ENCODE measurements at places on chromosomes 11 and 22. TPM values are rescaled to one million over a fixed set of nuclear protein-coding genes. Genes with fewer than 3 reads are reported as not detected.
A peak's percentile ranks its signal among the peaks of the same experiment; 100 is the strongest.

- peak; percentile 43 for DNase-seq
These were observed 145.9 kb downstream of the CEP164 start for GRCh38 chr11:117473481-117474091.

Gene FREY1
- 0.24 TPM for polyA plus RNA-seq

- DNase-seq: no peak
These were observed 13.5 kb upstream of the OAF start for GRCh38 chr11:120197251-120197891.

DNA sequence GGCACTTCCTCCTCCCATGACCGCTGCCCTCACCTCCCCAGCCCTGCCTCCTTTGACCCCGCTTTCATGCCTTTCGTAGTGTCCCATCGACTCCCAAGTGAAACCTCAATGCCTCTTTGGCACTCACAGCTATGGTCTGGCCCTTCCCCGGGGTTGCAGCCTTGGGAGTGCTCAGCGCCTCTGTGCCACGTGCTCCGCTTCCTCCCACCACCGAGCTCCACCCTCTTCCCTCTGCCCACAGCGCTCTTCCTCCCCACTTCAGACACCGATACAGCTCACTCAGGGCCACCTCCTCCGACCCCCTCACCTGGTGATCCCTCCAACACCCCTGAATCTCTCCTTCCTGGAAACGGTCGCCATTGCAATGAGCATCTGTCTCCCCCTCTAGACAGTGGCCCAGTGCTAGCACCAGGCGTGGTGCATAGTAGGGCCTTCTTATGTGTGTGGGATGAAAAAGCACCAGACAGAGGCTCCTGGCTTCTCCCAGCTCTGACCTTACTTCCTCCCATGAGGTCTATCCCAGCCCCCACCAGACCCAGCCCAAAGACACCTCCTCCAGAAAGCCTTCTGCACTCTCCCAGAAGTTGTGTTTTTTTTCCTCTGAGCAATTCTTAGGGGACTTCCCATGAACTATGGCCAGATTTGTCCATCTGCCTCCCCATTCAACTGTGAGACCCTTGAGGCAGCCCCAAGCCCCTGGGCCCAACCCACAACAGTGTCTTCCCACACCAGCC is 16.4 kb upstream of the SCGB1A1 start:
- DNase-seq: no peak

- DNase-seq: no peak
These were observed 54.0 kb upstream of the SEZ6L start for GRCh38 chr22:26115266-26115665.

DNA sequence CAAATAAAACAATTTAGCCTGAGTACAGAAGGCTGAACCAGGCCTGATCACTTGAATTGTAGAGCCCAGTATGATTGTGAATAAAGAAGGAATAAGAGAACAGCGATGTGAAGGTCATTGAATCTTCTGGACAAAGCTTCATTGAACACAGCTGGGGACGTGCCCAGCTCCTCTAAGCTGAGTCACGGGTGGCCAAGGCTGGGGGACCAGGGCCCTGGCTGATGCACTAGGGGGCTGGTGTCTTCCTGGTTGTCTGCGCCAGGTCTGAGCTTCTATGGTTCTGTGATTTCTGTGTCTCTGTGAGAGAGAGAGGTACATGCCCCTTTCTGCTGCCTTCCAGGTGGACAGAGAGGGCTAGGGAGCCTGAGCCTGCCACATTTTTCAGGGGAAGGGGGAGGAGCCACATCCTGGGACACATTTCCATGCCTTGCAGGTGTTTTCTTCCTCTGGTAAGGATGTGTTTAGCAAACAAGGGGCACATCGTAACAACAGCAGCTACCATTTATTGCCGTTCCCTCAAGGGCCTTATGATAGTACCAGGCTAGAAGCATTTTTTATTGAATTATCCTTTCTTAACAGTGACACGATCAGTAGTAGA is 135.7 kb downstream of the C11orf91 start:
- no peak for DNase-seq

DNA sequence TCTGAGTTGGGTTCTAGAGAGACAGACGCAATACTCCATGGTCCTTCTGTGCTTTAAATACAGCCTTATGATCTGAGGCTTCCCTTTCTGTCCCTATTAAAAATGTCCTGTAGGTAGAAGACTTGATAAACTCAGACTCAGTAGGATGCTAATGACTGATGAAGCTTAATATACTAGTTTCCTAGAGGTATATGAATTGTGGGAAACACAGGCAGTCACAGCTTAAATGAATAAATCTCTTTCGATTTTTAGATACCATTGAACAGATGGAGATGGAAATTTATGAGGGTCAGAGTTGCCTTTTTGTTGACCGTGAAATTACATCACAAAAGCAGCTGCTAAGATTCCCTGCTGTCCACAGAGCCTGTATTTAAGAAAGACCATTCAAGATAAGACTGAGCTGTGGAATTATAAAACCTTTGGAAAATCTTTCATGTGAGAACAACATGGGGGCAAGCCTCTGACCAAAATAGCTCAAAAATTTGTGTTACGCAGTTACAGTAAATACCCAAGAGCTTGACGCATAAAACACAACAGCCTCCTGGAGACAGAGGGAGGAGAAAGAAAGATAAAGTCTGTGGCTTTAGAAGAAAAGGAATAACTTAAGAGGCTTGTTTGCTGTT is 172.3 kb downstream of the AASDHPPT start:
- DNase-seq: no peak

- no peak for DNase-seq
These were observed 1084.9 kb downstream of the BRD1 start for GRCh38 chr22:48742556-48743343.

Gene SEPTIN3
- 0.70 TPM for polyA plus RNA-seq

Gene RAC2
- 211 TPM for polyA plus RNA-seq

Gene ZC3H12C
- 14.0 TPM for polyA plus RNA-seq

Gene LGALS1
- polyA plus RNA-seq: 6,743 TPM

Gene SLC25A17
- 33.8 TPM for polyA plus RNA-seq

- DNase-seq: peak; percentile 82
These were observed 47.2 kb downstream of the PIWIL3 start for GRCh38 chr22:24727218-24727851.

DNA sequence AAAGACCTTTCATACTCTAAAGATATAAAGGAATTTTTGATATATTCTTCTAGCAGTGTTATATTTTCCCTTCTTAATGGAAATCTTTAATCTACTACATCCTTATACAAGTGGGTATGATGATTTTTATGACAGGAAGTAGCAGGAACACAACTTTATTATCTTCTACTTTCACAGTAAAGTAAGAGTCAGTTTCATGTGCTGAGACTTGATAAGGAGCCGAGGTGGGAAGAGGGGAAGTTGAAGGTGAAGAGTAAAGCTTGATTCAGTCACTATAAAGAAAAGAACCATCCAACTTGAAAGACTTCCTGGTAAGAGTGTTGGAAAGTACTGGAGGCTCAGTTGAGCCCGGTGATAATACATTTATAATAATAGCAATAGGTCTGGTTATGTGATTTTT is 82.1 kb upstream of the PTH start:
- DNase-seq: no peak

Gene MMP10
- polyA plus RNA-seq: 9.2 TPM

GRCh38 chr11:126816645-126817044 is 183.9 kb downstream of the KIRREL3 start:
- DNase-seq: no peak

DNA sequence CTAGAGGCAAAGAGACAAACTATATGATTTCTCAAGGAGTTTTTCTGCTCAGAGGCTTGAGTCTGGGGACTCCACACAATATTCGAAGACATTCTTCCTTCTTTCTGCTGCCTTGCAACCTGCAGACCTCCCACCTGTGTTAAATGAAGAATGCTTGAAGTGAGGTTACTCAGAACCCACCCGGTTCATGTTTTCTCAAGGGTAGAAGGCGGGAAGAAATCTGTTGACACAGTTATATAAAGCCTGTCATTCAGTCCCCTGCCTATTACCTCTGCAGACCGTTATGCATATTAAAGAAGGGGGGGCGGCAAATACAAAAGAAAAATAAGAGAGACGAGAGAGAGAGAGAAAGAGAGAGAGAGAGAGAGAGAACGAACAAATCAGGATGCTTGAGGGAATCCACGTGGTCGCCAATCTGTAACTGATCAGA is 2.2 kb upstream of the KMT2A start:
- DNase-seq: no peak

GRCh38 chr11:29231586-29231985 is 785.2 kb downstream of the KCNA4 start:
- no peak for DNase-seq

Gene GLB1L2
- 4.8 TPM for polyA plus RNA-seq

Gene MS4A3
- polyA plus RNA-seq: not detected

- DNase-seq: no peak
These were observed 5.2 kb downstream of the APOBEC3B start for GRCh38 chr22:38987171-38987895.

GRCh38 chr22:27175021-27175838 is 517.8 kb downstream of the MIAT start:
- no peak for DNase-seq

DNA sequence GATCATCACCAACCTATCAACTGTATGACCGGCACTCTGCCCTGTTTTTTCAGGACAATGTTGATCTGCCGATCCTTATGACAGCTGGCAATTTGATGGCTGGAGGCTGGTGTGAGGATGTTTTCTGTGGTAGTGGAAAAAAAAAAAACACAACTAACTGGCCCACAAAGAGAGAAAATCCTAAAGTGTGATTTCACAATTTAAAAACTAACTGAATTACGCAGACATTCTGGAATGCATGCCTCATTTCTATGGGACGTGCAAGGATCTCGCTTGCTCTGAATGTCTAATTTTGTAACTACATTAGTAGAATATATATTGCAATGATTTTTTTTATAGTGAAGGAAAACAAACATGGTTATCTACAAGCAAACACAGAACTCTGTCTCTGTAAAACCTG is 590.5 kb downstream of the ETS1 start:
- no peak for DNase-seq

GRCh38 chr11:35887737-35888136 is 56.1 kb upstream of the LDLRAD3 start:
- peak; percentile 71 for DNase-seq

DNA sequence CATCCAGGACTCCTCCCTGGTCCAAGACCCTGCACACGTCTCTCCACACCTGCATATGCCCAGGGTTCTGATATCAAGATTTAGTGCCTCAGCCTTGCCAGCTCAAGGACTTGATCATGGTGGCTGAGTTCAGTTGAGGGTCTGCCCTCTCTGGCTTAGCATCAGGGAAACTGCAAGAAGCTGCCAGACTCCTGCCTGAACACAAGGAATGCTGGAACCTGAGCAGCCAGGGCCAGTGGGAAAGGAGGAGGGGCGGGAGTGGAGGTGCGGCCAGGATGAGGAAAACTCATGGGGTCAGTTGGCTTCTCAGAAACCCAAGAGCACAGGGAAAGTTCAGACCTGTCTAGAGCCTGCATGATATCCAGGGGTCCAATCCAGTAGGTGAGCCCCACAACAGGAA is 546.1 kb downstream of the BUD13 start:
- no peak for DNase-seq

Measured in mammary epithelial cell (primary cell).